ENCODE measurements at places on chromosomes 6 and 20. TPM values are rescaled to one million over a fixed set of nuclear protein-coding genes. Genes with fewer than 3 reads are reported as not detected.

CCDC170 gene
- 0.07 TPM for total RNA-seq

ADGB gene
- not detected for total RNA-seq

NMBR gene
- total RNA-seq, result not detected

MMP24 gene
- total RNA-seq, result 20.7 TPM

BPIFB2 gene
- total RNA-seq, result not detected

SLC17A2 gene
- not detected for total RNA-seq

SLC4A11 gene
- total RNA-seq, result 6.2 TPM

GRIK2 gene
- total RNA-seq, result 0.32 TPM

NFS1 gene
- 38.1 TPM for total RNA-seq

LINC00237 gene
- not detected for total RNA-seq

MYMX gene
- total RNA-seq, result not detected

KLHDC3 gene
- 29.8 TPM for total RNA-seq

SAMD5 gene
- total RNA-seq, result 1.1 TPM

MYLK2 gene
- 0.88 TPM for total RNA-seq

FRS3 gene
- 2.5 TPM for total RNA-seq

HDGFL1 gene
- not detected for total RNA-seq

PBOV1 gene
- not detected for total RNA-seq

POU5F1 gene
- 4.5 TPM for total RNA-seq

PGC gene
- total RNA-seq, result not detected

DDO gene
- total RNA-seq, result 0.07 TPM

REPS1 gene
- total RNA-seq, result 21.7 TPM

SLC13A3 gene
- total RNA-seq, result 0.12 TPM

RSPH4A gene
- 0.24 TPM for total RNA-seq

MEI4 gene
- total RNA-seq, result not detected

RAD21L1 gene
- total RNA-seq, result not detected

SNAP91 gene
- 0.32 TPM for total RNA-seq

SYNDIG1 gene
- total RNA-seq, result 1.5 TPM

MYL9 gene
- total RNA-seq, result 20.7 TPM

TRIM40 gene
- not detected for total RNA-seq

LY86 gene
- total RNA-seq, result not detected

SLC35B3 gene
- 9.4 TPM for total RNA-seq

CD93 gene
- not detected for total RNA-seq

BMP6 gene
- 18.5 TPM for total RNA-seq

MLN gene
- not detected for total RNA-seq

RAET1L gene
- total RNA-seq, result 0.58 TPM

VSX1 gene
- 0.83 TPM for total RNA-seq

GJA10 gene
- not detected for total RNA-seq
